ENCODE measurements at places on chromosomes 3 and 15.

- no peak for DNase-seq
These were observed 36.5 kb downstream of the IGF2BP2 start for GRCh38 chr3:185788292-185788691.

- DNase-seq, result no peak
These were observed 93.6 kb upstream of the NMNAT3 start for GRCh38 chr3:139771331-139771730.

GRCh38 chr3:142276781-142277180 is 51.4 kb upstream of the GK5 start:
- DNase-seq, result no peak

GRCh38 chr3:60720736-60721135 is 530.5 kb downstream of the FHIT start:
- DNase-seq, result no peak

DNA sequence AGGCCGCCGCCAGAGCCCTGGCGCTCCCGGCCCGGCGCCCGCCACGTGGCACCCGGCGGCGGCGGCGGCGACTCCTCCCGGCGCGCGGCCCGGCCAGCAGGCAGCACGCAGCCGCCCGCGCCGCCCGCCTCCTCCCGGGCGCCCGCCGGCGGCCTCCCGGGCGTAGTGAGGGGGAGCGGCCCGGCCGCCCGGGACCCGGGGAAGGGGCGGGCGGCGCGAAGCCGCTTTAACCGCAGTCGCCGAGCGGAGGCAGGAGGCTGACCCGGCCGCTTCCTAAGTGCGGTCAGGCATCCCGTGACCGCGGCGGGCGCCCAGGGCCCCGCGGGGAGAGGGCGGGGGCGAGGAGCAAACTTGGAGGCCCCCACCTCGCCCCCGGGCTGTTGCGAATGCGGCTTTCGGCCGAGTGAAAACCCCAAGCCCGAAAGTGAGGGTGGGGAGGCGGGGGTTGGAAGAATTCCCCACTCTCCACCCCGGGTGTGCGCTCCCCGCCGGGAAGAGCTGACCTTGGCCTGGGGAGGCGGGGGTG is 1.7 kb upstream of the HES1 start:
- DNase-seq, result no peak

DNA sequence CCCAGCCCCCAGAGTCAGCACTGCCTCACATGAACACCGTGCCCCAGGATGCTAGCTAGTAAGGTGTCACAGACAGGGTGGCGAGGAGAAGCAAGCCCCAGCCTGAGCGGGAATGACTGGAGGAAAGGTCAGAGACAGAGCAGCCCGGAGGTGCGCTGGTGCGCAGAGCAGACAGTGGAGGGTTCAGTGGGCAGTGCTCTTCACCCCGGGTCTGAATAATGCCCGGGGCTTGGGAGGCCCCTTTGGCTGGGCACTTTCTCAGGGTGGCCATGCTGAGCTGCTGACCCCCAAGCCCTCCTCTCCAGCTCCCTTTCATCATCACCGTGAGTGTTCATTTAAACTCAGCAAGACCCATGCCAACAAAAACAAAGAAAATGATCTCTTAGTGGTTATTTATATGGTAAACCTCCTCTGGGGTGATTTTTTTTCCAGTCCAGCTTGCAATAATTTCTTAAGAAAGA is 110.8 kb downstream of the VGLL4 start:
- no peak for DNase-seq

- DNase-seq, result no peak
These were observed 20.1 kb downstream of the GXYLT2 start for GRCh38 chr3:72907731-72908620.

DNA sequence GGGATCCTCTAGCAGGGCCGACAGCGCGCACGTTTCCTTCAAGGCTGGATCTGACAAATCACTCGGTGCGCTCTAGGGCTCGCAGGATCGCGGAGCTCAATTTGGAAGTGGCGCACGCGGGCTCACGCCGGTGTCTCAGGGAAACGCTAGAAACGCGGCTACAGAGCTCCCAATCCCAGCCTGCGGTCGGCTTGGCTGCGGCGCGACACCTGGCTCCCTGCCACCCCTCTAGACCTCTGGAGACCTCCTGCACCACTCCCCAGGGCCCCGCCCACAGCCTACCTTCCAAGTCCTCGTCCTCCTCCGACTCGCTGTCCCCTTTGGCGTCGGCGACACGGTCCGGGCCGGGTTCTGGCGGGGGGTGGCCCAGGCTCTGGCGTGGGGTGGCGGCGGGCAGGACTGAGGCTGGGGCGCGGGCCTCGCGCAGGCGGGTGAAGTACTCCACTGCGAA is 596 bp downstream of the PRKAR2A start:
- DNase-seq, result no peak

GRCh38 chr3:66538390-66538789 is 37.6 kb upstream of the LRIG1 start:
- no peak for DNase-seq

GRCh38 chr3:156160647-156161046 is 40.3 kb downstream of the KCNAB1 start:
- DNase-seq, result no peak

DNA sequence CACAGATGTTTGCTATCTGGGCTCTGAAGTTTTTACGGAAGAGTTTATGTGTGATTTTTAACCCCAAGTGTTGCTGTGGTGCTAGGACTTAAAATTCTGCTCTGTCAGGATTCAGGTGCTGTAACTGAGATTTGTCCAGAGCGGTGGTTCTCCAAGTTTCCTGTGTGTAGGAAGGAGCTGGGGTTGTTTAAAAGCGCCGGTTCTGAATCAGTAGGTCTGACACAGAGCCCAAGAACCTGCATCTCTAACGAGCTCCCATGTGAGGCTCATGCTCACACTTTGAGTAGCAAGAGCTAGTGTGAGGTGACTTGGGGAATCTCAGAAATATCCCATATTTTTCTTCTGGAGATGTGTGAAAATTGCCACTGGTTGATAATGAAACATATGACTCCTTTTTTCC is 325.5 kb downstream of the SATB1 start:
- no peak for DNase-seq

DNA sequence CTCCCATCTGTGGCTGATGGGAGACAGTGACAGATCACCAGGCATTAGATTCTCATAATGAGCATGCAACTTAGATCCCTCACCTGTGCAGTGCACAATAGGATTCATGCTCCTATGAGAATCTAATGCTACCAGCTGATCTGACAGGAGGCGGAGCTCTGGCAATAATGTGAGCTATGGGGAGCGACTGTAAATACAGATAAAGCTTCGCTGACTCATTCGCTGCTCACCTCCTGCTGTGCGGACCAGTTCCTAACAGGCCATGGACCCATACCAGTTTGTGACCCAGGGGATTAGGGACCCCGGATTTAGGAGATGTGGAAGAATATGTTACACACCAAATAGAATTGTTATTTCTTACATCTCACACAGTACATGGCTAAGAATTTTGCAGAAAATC is 6.7 kb downstream of the ARGFX start:
- no peak for DNase-seq

DNA sequence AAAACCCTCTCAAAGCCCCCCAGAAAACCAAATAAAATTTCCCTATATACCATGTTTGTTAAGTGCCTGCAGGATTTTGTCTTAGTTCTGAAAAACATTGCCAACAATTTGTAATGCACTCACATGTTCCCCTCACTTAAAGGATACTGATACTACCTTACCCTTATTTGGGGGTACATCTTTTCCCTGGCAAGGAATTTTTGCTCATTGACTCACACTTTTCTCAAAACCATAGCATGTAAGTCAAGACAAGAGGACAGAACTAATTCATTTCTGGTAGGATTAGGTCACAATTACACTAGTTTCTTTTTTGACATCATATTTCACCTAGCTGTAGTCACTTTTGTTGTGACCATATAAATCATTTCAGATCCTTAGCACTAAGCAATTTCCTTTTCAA is 222.2 kb downstream of the THRB start:
- no peak for DNase-seq

DNA sequence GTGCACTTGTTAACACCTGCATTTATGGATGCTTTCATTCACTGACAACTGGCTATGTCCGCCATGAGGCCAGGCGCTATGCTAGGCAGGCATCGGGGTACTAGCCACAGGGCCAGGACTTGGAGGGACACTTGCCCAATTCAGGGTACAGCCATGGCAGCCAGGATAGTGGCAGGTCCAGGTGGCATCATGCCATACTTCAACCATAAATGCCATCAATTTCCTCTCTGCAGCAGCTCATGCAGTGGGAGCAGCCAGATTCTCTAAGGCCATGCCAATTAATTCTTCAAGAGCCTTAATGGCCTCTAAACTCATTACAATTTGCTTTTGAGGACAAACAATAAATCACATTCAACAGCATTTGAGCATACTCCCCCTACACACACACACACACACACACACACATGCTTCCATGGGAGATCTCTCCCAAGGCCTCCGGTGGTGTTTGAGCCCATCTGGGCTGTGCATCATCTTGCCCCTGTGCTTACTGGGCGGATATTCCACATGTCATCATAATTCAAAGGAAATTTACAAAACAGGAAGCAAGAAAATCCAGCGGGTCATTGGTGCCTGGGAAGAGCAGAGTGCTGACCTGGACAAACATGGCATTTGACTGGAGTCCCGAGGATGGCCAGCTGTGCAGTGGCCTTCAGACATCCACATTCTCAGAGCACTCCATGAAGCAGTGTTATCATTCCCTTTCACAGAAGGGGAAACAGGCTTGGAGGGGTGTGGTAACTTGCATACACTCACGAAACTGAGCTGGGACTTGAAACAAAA is 109.1 kb downstream of the IQSEC1 start:
- no peak for DNase-seq
